ENCODE measurements at places on chromosomes 4 and X. TPM values are rescaled to one million over a fixed set of nuclear protein-coding genes. Genes with fewer than 3 reads are reported as not detected.

DNA sequence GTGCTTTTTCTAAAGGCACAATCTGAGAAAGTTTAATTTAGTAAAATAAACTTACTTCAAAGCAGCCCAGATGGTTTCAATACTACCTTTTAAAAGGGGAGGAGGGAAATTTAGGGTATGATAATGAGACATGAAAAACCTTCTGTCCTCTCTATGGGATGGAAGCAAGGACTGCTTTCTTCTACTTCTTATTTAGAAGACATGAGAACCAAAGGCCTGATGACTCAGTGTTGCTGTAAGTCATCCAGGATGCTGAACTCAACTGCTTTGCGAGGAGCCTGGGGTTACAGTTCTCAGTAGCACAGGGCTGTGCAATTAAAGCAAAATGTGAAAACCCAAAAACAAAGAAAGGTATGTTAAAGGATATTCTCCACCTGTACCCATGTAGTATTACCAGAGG lies 140.8 kb upstream of the EDNRA start:
- no peak for DNase-seq

DNA sequence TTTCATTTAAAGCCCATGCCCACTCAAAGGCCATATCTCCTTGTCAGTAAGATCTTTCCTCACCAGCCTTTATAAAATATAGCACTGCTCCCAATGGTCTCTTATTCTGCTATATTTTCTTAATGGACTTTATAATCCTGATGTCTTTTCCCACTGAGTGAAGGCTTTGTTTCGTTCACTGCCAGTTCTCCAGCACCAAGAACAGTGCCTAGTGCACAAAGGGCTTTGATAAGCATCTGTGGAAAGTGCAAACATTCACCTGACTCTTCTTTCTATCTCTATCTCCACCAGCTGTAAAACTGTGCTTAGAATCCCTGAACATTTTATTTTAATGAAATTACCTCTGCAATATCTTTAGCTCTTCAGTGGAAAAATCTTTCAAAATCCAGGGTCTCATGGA lies 573.9 kb upstream of the MAGEB2 start:
- DNase-seq: no peak

- DNase-seq: no peak
Measured at GRCh38 chr4:94763500-94763899, 5.7 kb downstream of the BMPR1B start.

DNA sequence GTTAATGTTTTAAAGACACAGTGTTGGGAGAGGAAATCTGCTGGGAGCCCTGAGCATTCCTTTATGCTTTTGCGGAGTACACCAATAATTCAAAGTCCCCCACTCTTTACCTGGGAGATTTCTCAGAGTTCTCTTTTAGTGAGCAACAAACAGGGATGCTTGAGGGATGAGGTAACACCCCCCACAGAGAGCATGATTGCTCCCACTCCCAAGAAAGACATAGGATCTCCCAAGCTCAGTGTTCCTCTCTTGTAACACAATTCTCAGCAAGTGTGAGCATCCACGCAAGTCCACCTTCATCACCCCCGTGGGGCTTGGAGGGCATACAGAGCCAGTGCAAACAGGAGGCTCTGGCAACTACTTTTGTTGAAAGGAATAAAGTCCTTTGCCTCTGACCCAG lies 36.1 kb downstream of the GSPT2 start:
- DNase-seq: no peak

GRCh38 chrX:139831675-139832456 lies 101.0 kb downstream of the ATP11C start:
- no peak for DNase-seq

DNA sequence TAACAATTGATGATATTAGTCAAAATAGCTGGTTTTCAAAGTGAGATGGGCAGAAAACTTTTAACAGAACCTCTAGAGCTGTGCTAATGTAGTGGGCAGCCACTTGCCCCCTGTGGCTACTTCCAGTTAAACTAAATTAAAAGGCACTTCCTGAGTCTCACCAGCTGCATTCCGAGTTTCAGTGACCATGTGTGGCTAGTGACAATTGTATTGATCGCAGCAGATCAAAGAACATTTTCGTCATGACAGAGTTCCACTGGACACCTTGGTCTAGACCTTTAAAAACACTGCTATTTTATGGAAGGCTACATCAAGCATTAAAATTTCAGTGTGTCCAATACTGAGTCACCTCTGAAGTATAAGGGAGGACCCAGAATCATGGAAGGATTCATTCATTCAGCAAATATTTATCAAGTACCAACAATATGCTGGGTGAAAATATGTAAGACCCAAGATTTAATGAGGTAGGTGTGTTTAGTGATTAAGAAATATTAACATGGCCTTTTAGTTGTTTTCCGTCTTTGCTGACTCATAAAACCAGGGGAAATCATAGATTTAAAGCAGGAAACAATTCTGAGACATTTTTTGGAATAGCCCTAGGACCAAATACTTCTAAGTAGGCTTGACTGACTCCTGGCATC lies 5.1 kb upstream of the FAT1 start:
- no peak for DNase-seq

- DNase-seq: no peak
Measured at GRCh38 chrX:153717445-153717844, 6.7 kb downstream of the BCAP31 start.

- no peak for DNase-seq
Measured at GRCh38 chr4:86872135-86872534, 20.1 kb downstream of the C4orf36 start.

Gene CLTRN
- 0.71 TPM for polyA plus RNA-seq

Gene SSX4B
- not detected for polyA plus RNA-seq

Gene DDX53
- polyA plus RNA-seq: not detected

Gene GC
- not detected for polyA plus RNA-seq

Gene MAP3K15
- not detected for polyA plus RNA-seq

Gene TEX13D
- not detected for polyA plus RNA-seq

Measured in naive thymus-derived CD8-positive, alpha-beta T cell (primary cell).